CD4-positive, alpha-beta T cell treated with Interleukin-4 for 4 hours (primary cell): ENCODE measurements at places on chromosomes 5 and 9.

DNA sequence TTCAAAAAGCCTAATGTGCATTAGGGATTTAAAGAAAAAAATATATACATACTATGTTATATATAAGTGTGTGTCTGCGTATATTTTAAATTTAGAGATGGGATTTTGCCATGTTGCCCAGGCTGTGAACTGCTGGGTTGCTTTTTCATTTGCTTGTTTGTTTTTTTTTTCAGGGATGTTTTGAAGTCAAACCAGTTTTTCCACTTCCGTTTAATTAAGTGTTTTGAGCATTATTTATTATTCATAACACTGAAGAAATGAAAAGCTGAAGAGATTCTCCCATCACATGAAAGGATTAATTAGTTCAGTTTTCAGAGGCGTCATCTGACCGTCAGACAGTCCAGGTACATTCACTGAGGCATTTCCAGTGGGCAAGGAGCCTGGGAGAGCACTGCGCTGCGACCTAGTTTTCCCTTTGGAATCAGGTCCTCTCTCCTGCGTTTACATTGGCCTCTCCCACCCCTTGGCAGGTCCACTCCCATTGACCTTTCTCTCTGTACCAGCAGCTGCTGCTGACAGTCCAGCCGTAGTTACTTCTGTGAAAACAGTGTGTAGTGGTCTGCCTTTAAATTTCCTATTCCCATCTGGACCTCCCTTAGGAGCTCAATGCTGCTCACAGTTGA, 26.0 kb downstream of the ARRDC3 start:
- no peak for DNase-seq

DNA sequence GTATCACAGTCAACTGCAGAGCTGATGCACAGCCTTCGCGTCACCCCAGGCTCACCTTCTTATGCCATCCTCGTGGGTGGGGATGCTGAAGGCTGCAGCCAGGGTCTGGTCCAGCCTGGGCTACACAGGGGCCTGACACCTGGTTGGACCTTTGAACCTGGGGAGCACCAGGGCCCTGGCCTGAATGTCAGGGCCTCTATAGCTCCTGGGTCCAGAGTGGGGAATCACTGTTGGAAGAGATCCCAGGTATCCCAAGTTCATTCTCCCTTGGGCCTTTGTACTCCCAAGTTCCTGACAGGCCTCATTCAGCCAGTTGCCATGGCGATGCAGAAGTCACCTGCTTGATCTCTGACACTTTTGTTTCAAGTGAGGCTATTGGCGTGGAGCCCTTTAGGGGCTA, 43.8 kb downstream of the ZNF618 start:
- DNase-seq = no peak

DNA sequence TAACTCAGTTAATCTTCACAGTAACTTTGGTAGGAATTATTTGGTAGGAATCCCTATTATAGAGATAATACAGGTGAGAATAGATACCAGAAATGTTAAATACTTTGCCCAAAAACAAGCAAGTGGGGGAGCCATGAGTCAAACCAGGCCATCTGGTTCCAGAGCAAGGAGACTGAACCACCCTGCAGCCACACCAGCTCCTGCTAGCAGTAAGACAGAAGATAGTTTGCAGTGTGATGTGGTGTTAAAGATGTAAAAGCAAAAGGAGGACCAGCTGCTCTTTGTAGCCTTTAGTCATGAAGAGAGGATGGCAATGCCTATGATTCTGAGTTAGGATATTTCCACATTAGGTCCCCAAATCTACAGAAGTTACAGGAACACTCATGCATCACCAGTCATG, 101.4 kb downstream of the PRKACG start:
- DNase-seq = no peak

GRCh38 chr5:51567636-51568035, 184.4 kb downstream of the ISL1 start:
- DNase-seq = no peak

- DNase-seq = no peak
Observed at GRCh38 chr9:125485471-125486151, 221.4 kb downstream of the MAPKAP1 start.

DNA sequence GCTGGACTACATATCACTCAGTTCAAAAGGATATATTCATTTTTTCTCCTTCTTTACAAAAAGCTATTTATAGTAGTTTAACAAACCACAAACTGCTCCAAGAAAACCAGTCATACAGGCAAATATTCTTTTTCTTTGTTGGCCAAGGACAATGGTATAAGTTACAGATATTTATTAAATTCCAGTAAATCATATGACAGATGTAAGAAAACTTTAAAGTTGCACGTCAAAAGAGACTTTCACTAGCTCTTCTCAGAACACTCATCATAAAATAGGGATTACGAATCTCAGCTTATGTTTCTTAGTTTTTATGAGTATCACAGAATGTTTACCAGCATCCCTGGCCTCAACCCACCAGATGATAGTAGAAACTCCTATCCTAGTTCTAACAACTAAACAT, 67.2 kb downstream of the ANKRD31 start:
- DNase-seq = no peak

- DNase-seq = no peak
Observed at GRCh38 chr5:139494256-139494655, 11.7 kb upstream of the STING1 start.

- DNase-seq = no peak
Observed at GRCh38 chr5:120808606-120809005, 344.5 kb downstream of the PRR16 start.

GRCh38 chr9:127012250-127012649, 97.7 kb downstream of the RALGPS1 start:
- DNase-seq = no peak

DNA sequence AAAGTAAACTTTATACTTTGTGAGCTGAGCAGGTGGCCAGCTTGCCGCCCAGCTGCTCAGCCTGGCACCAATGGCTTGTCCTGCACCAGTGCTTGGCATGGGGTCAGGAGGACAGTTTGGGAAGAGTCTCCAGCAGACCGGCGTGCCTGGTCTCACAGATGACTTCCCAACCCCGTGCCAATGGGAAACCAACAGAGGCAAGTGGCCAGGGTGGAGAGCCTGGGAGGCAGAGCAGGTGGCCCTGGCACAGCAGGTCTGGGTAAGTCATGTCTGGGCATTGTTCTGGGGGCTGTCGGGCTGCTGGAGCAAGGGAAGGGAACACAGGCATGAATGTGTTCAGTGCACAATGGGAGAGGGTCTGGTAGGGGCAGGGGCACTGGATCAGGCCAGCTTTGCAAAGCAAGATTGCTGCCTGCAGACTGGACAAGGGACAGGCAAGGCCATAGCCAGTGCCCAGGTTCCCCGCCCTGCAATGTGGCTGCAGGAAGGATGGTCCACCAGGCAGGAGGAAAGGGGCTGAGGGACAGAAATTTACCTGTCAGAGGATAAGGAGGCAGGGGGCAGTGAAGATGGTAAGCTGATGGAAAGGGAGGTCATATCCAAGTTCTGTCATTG, 76.2 kb upstream of the ALDH1B1 start:
- DNase-seq = no peak

GRCh38 chr5:17426104-17426749, 71.8 kb upstream of the TAF11L2 start:
- DNase-seq = no peak

DNA sequence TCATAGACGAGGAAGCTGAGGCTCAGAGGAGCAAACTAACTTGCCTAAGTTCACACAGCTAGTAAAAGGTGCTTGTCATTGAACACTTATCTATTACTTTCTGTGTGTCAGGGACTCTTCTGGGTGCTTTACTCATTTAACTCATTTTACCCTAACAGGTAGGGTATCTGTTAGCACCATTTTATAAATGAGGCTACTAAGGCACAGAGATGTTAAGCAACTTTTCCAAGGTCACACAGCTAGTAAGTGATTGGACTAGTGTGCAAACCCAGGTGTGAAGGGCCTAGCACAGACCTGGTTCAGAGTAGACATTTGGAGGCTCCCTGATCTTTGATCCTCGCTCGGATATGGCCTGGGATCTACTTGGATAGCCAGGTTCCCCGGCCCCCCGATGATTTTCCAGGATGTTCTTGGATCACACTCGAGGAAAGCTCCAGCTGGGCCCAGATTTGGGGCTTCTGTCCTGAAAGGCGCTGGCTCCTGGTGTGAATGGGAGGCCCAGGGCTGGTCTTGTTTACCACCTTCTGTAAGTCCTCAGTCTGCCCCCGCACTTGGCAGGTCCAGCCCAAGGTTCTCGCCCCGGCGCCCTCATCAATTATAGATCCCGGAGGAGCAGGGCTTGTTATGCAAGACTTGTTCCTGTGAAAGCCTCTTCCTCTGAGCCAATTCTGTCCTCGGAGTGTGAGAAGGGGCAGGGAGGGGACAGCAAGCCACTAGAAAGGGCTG, 37.5 kb downstream of the GSN start:
- DNase-seq = no peak
